ENCODE measurements at places on chromosomes 2 and 18.

GRCh38 chr2:3176071-3176868 lies 201.3 kb downstream of the EIPR1 start:
- no peak for DNase-seq

DNA sequence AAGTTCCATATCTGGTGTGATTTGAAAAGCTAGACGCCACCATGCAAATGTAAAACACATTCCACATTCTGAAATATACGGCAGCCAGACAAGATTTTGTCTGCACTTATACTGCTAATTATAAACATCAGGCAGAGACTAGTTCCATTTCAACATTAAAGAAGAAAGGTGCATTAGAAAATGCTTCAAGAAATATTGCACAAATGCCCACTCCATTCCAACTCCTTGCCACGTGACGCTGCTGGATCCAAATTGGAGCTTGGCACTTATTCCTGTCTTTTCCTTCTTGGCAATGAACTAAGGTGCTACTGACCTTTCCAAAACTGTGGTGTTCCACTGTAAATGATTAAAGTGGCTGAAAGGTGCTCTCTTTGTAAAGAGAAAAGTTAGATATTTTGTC lies 6.3 kb downstream of the COL6A3 start:
- DNase-seq: no peak

DNA sequence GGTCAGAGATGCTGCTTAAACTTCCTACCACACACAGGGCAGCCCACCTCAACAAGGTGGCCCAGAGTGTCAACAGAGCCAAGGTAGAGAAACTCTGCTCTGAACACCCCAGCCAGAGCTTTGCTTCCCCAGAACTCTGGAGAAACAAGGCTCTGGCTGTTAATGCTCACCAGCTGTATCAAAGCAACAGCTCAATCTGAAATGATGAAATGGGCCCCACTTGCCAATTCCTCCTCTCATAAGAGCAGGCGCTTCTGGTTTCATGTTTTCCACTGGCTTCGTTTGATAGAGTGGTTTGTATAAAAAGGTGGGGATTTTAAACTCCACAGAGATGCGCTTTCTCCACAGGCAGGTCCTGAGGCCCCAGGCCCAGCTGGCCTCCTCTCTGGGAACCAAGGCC lies 60.9 kb upstream of the TFCP2L1 start:
- DNase-seq: no peak

- DNase-seq: no peak
These were observed 593.7 kb downstream of the NRXN1 start for GRCh38 chr2:50438259-50438658.

GRCh38 chr2:240301256-240301795 lies 134.1 kb upstream of the GPC1 start:
- DNase-seq: no peak

DNA sequence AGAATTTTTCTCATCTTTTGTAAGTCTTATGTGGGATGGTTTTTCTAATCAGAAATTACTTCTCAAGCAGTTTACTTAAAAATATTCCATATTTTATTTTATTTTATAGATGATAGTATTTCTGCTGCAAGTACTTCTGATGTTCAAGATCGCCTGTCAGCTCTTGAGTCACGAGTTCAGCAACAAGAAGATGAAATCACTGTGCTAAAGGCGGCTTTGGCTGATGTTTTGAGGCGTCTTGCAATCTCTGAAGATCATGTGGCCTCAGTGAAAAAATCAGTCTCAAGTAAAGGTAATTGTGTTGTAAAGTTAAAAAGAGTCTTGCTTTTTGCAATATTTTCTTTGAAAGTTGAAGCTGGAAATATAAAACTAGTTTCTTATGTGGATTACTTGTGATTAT lies 76.2 kb downstream of the EML4 start:
- DNase-seq: no peak

DNA sequence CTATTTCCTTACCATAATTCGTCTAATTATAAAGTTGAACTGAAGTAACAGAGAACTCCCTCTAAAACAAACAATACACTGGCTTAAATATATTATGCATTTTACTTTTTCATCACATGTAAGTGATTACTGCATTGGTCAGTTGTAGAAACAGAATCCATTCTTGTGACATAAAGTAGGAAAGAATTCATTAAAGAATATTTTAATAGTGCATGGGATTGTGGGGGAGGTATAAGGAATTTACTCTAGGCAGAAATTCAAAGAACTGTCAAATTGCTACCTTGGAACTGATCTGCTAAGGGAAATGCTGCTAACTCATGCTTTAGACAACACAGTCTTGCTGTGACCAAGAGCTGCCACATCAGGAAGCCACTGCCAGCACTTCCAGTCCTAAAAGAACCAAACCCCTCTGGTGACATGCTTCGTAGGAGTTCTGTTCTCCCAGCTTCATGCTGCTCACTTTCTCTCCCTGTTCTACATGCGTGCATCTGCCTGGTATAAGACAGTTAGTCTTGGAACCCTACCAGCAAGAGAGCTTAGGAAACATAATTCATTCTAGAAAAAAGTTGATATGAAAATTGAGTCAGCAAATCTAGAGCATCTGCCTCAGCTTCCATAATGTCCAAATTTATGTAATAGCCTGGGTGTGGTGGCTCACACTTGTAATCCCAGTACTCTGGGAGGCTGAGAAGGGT lies 1137.6 kb upstream of the NXPH2 start:
- no peak for DNase-seq

GRCh38 chr2:39435234-39435633 lies 1.9 kb downstream of the MAP4K3 start:
- no peak for DNase-seq

GRCh38 chr2:42105330-42106256 lies 57.8 kb downstream of the PKDCC start:
- DNase-seq: no peak

- no peak for DNase-seq
These were observed 4.9 kb upstream of the SCN9A start for GRCh38 chr2:166380615-166381014.

DNA sequence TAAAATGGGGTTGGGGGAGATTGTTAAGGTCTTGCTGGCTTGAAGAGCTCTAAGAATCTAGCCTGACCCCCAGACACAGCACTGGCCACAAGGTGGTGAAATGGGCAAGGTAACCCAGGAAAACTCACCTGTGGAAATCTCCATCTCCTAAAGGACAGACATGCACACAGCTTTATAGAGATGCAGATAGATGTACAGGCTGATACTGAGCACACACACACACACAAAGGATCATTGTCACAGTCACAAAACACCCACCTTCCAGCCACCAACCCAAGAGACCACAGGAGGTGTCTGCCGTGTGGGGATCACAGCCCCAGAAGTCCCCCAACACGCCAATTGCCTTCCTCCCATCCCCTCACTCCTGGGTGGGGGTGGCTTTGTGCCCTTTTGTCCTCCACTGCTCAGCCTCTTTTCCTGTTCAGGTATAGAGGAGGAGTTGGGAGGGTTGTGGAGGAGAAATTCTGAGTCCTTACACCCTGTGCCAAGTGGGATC lies 3.2 kb upstream of the CYP26B1 start:
- no peak for DNase-seq

- no peak for DNase-seq
These were observed 15.7 kb downstream of the ZFP36L2 start for GRCh38 chr2:43210467-43211303.

GRCh38 chr2:175854665-175855064 lies 147.4 kb downstream of the LNPK start:
- DNase-seq: no peak

GRCh38 chr2:19762959-19763605 lies 138.7 kb downstream of the TTC32 start:
- DNase-seq: no peak

DNA sequence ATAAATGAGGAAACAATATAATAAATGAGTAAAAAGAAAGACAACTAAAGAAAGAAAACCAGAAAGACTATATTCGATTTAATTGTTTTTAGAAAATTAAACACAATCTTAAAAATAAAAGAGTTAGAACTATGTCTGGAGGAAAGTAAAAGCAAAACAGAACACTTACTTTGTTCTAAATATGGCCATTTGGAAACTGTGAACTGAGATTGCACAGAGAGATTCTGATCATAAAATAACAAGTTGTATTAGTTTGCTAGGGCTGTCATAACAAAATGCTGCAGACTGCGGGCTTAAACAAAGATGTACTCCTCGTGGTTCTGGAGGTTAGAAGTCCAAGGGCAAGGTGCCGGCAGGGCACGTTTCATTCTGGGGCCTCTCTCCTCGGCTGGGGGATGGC lies 128.1 kb upstream of the AQP4 start:
- no peak for DNase-seq

DNA sequence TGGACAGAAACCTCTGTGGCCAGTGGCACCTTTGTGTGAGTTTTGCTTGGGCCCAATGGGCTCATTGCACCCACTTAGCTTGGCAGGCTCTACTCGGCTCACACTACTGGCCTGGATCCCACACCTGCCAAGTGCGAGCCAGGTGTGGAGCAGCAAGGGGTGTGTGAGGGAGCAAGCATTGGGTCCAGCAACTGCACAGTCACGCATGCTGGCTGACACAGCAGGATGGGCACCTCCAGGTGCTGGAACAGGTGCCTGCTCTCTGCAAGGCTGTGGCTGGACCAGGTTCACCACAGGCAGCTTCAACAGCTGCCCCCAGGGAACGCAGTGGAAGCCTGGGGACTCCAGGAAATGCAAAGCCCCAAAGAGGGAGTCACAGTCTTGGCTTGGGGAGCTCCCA lies 94.2 kb downstream of the DOK6 start:
- no peak for DNase-seq

DNA sequence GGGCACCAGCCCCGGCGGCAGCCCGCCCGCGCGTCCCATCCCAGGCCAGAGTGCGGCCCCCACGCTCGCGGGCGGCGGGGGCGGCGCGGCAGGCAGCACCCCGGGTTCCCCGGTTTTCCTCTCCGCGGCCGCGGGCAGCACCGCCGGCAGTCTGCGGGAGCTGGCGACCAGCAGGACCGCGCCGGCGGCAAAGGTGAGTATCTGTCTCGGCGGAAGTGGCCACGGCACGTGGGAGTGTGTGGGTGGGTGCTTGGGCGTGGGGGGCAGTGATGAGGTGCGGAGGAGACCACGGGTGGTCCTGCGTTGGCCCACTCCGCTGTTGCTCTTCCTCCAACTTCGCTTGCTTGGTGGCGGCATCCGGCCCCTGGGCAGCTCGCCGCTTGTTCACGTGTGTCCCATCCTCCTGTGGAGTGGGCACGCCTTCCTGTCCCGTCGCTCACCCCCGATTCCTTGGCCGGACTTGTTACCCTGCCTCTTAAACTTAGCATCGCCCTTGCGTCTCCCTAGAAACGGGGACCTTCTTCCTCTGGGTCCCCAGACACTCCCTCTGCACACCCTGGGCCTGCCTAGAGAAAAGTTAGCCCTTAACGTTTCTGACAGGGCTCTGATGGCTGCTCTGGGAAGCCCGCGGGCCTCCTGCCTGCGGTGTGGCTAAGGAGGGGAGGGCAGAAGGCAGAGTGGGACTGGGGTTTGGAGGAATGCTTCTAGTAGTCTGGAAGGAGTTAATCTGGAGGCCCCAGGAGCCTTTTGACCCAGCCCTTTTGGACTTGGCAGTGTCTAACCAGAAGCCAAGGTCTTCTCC lies 1.1 kb downstream of the SH3RF3 start:
- no peak for DNase-seq

- DNase-seq: no peak
These were observed 19.3 kb downstream of the MAPK4 start for GRCh38 chr18:50579061-50579774.

GRCh38 chr2:205593891-205594290 lies 88.4 kb upstream of the NRP2 start:
- no peak for DNase-seq

- no peak for DNase-seq
These were observed 1988.8 kb upstream of the PIK3C3 start for GRCh38 chr18:39966275-39966674.

- no peak for DNase-seq
These were observed 46.7 kb downstream of the MARCO start for GRCh38 chr2:118988706-118989105.

GRCh38 chr2:68463287-68463877 lies 3.7 kb downstream of the FBXO48 start:
- DNase-seq: no peak

GRCh38 chr18:9714266-9715087 lies 6.4 kb downstream of the RAB31 start:
- DNase-seq: no peak

DNA sequence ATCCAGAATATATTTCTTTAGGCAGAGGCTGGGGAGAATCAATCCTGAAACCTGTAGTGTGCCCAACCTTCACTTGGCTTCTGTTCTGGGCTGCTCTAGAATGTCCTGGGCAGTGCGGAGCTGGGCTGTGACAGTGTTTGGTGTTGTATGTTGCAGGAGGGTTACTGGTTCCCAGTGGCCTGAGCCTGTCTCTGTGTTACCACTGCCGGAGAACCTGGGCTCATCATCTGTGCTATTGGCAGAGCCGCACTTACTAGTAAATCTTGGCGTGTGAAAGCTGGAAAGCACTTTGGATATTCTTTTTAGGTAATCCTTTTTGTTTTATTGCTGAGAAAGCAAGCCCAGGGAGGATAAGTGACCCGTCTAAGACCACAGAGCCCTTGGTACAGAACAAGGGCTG lies 412.9 kb downstream of the SLC4A3 start:
- no peak for DNase-seq

DNA sequence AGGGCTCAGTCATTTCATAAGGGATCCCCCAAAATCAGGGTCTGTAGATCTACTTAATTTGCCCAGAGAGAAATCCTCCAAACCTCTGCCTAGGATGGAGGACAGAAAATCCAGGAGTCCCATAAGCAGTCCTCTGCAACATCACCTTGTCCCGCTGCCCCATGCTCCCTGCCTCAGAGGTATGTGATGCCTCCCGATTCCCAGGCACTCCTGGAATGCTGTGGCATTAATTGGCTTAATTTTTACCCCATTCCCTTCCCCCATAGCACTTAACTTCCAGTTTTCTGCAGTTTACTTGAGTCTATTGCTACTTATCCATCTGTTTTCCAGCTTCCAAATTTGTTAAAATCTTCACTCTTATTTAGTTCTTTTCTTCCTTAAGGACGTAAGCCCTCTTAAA lies 91.6 kb upstream of the TSPYL6 start:
- DNase-seq: no peak

GRCh38 chr2:111251711-111252110 lies 131.0 kb downstream of the BCL2L11 start:
- no peak for DNase-seq

- DNase-seq: no peak
These were observed 748.9 kb upstream of the NXPH2 start for GRCh38 chr2:139529080-139529479.

DNA sequence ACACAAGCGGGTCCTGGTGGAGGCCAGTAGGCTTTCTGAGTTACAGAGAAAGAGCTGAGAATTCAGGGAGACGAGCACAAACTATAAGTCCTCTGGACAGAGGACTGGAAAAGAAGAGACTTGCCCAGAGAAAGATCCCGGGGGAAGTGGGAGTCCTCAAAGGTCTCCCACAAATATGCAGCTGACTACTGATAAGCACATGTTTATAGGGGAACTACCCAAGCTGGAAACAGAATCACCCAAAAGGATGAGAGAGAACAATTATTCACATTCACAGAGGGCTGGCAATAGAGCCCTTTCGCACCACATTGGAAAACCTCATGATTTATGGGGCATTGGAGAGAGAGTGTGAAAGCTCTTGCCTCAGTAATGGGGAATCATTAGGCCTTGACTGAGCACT lies 337.6 kb downstream of the IRS1 start:
- no peak for DNase-seq

GRCh38 chr2:78455586-78455985 lies 569.9 kb upstream of the REG3G start:
- DNase-seq: no peak

GRCh38 chr2:50538147-50538546 lies 493.8 kb downstream of the NRXN1 start:
- DNase-seq: no peak
